ENCODE measurements at places on chromosomes 6 and 20.
A peak's percentile ranks its signal among the peaks of the same experiment; 100 is the strongest.

DNA sequence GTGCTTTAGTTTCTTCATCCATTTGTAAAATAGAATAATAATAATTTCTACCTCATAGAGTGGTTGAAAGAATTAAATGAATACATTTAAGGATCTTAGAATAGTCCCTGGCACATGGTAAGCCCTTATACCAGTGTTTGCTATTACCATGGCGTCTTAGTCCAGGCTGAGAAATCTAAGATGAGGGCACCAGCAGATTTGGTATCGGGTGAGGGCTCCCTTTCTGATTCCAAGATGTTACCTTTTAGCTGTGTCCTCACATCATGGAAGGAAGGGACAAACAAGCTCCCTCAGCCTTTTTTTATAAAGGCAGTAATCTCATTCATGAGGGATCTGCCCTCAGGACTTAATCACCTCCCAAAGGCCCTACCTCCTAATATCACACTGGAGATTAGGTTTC, 123.9 kb upstream of the FOXO3 start:
- no peak for DNase-seq

DNA sequence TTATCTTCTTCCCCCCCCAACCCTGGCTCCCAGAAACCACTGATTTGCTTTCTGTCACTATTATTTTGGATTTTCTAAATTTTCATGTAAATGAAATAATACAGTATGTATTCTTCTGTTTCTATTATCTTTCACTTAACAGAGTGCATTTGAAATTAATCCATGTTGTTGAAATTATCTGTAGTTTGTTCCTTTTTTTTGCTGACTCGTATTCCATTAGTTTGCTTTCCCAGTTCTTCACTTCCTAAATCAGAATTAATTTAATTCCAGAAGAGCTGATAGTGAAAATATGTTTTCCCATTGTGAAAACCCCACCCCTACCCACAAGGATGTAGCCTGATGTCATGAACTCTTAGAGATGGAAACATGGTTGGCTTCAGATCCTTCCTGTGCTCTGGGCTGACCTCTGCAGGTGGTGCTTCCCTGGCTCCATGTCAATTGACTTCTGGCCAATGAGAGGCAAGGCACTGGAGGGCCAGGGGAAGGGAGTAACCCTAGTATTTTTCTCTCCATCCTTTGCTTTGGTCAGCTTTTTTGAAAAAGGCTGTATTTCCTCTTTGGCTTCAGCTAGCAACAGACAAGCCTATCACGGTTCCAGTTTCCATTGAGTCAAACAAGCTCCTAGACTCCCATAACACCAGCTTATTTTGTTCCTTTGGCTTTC, 244.4 kb upstream of the HSF2 start:
- DNase-seq: no peak

- DNase-seq: no peak
Observed at GRCh38 chr6:87837876-87838275, 135.8 kb upstream of the AKIRIN2 start.

DNA sequence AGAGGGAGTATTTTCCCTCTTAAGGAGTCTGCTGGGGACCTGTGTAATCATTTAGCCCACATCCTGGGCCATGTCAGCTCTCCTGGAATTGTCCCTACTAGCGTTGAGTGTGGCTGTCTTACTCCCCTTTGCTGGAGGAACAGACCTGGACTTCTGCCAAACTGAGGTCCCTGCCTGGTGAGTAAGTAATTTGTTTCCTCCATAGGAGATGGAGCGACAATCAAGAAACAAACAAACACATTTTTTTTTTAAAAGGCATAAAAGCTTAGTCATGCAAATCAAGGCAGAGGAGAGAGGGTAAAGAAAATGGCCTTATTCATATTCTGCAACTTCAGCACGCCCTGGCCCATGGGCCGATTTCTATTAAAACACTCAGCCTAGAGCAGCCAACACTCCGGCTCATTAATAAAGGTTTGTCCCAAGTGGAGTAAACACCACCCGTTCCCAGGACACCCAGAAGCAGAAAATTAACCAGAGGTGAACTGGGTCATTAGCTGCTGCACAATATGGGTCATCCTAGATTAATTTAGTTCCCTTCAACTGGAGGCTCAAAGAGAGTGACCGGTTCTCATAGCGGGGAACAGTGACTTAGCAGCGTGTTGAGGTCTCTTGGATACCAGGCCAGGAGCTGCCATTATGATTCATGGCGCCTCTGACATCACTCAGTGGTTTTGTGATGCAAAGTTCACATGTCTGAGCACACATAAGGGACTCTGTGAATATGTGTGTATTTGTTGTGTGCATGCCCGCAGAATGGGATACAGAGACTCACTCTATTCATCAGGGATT, 165.0 kb upstream of the SULF2 start:
- DNase-seq: no peak

GRCh38 chr20:51541189-51542032, 1.1 kb downstream of the NFATC2 start:
- DNase-seq: peak; percentile 71

DNA sequence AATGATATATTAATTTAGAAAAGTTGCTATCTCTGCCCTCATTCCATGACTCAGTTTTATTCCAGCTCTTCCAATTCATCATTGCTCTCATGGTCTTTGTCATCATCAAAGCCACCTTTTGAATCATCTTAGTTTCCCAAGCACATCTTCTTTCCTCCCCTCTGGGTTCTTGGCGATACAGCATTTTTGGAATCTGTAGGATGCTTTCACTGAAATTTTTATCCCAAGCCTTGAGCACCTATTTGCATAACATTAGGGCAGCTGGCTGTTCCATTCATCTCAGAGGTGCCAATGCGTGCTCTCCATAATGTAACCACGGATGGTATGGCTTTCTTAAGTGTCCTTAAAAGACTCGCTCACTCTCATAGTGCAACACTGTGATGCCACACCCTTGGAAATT, 100.4 kb downstream of the SNX5 start:
- no peak for DNase-seq

- no peak for DNase-seq
Observed at GRCh38 chr20:48031122-48031521, 245.8 kb upstream of the SULF2 start.

- DNase-seq: no peak
Observed at GRCh38 chr6:161522276-161522675, 248.4 kb upstream of the AGPAT4 start.

DNA sequence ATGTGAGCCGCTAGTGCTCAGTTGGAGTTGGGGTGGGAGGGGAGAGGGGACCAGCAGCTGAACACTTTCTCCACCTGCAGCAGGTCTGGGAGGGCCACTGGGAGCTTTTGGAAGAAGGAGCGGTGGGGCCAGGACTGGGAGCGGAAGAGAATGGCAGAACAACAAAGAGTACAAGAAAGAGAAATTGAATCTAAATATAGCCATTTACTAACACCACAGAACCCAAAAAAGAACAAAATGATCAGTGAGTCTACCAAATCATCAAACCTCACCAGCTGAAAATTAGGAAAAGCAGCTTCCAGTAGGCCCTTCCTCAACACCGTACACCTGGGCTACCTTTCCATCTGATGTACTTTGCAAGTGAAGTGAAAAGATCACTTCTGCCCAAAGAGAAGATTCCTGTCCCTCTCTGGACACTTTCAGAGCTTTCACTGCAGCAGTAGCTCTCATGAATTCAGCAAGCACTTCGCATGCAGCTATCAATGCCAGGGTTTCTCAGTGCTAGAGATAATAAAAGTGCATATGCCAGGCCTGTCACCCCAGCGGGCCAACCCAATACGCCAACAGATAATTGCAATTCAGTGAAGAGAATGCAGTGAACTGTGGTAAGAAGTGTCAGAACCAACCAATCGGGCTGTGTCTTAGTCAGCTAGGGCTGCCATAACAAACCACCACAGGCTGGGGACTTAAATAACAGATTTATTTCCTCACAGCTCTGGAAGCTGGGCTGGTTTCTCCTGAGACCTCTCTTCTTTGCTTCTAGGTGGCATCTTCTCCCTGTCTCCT, 597 bp downstream of the LY86 start:
- DNase-seq: no peak

- no peak for DNase-seq
Observed at GRCh38 chr6:135022050-135022697, 32.4 kb downstream of the HBS1L start.

DNA sequence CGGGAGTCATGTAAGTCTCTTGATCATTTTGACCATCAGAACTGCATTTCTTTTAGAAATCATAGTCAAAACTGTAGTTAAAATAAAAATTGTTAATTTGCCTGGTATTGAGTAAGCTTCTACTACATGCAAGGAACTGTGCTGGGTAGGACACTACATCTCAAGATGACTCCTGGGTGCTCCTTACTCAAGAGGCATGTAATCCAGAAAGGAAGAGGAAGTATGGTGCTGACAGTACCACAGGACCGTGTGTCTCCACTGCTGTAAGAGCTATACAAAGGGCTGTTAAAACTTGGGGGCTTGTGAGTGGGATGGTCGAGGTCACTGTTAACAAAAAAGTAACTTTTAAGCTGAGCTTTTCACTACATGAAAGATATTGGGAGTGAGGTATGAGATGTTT, 508.3 kb upstream of the SOX4 start:
- no peak for DNase-seq

DNA sequence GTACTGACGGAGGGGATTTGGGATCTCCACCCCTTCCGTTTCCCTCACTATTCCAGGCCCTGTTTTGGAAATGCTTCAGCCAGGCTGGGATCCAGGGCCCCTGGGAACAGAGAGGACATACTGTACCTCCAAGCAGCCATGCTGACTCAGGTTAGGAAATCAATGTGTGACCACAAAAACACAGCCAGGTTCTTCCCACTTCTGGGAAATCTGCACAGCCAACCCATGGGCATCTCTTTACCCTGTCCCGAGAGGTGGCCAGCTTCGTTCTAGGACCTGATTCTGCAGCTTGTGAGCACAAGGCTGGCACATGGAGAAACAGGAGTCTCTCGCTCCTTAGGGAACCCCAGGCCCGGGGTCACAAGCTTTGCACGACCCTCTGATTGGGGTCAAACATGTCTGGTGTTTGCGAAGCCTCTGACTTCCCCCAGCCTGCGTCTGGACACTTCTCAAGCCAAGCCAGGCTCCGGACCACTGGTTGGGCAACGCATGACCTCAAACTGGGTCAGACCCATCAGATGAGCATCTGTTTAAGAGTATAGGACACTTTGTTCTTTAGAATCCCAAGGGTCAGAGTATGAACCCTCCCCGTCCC, 8.3 kb upstream of the TTPAL start:
- DNase-seq: no peak

GRCh38 chr6:105744815-105745214, 341.3 kb upstream of the PRDM1 start:
- no peak for DNase-seq

- DNase-seq: peak; percentile 11
Observed at GRCh38 chr6:125154761-125155135, 1.2 kb downstream of the TPD52L1 start.

DNA sequence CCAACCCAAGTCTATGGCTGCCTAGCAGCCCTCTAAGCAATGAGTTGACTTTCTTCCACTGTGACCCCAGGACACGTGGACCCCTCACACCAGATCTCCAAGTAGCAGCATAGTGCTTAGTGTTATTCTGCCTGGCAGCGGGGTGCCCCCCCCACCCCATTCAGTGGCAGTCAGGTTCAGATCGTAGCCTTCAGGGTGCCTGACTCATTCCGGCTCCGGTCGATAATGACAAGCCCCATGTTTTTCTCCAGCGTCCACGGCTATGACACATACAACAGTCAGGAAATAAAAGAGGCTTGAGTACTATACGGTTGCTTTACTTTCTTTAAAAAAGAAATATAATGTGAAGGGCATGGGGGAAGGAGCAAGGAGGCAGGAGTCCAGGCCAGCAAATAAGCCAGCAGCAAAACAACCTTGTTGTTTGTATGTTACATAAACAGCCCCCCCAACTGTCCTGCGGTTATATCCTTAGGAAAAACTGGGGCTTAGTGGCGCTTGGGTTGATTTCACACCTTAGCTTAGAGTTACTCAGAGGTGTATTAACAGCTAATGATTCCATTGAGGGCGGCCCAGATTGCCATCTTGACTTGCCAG, 23.1 kb downstream of the GNAS start:
- no peak for DNase-seq

- no peak for DNase-seq
Observed at GRCh38 chr6:169451065-169451838, 197.6 kb upstream of the THBS2 start.

GRCh38 chr20:33391722-33392415, 9.4 kb downstream of the CDK5RAP1 start:
- DNase-seq: no peak

DNA sequence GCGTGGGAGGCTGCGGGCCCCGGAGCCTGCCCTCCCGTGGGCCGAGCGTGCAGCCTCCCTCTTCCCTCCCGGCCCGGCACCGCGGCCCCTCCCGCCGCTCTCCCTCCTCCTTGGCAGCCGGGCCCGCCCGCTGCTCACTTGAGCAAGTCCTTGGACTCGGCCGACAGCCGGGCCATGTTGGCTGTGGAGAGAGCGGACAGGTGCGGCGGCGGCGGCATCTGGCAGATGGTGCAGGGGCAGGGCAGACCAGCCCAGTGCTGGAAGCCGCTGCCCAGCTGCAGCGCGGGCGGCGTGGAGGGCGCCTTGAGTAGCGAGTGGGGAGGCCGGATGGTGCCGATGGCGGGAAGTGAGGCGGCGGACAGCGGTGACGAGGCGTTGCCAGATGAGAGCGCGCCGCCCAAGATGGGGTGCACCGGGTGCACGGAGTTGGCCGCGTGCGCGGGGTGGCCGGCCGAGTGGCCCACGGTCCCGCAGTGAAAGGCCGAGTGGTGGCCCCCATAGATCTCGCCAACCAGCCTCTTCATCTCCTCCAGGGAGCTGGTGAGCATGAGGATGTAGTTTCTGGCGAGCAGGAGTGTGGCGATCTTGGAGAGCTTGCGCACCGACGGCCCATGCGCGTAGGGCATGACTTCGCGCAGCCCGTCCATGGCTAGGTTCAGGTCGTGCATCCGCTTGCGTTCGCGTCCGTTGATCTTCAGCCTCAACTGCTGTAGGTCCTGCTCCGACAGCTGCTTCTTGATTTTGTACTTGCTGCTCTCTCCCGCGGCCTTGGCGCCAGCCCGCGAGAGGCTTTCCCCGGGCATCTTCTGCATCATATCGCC, 766 bp downstream of the OLIG3 start:
- DNase-seq: no peak

DNA sequence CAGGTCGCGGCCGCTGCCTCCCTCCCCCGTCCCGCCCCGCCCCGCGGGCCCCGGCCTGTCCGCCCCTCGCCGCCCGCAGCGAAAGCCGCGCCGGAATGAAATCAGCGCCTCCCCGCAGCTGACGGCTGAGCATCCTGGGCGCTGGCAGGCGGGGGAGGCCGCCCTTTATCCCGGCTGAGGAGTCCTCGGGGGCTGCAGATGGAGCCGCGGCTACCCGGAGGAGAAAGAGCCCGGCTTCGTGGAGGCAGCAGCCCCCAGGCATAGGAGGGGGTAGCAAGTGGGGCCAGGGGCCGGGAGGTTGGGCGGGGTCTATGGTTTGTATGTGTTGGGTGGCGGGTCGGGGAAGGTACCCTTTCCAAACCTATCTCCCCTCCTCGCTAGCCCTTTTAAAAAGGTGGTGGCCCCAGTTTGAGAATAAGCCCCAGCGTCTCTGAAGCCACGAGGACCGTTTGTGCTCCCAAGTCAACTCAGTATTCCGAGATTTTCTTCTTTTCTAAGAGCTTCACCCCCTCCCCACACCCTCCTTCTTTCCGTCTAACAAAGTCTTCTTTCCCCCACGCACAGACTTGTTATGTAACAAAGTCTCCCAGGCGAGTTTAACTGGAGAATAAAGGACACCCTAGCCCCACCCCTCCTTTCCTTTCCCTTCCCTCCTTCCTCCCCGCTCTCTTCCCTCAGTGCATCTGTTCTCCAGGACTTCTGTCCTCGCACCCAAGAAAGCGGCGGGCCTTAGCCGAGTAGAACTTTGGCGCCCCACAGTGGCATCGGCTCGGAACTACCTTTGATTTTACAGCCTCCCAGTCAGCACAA, 11.0 kb downstream of the POU3F2 start:
- DNase-seq: peak; percentile 39

GRCh38 chr20:56373942-56374341, 15.2 kb downstream of the FAM210B start:
- no peak for DNase-seq

All from stimulated activated CD4-positive, alpha-beta T cell treated with anti-CD3 and anti-CD28 coated beads, Interleukin-2, amount 100 ng/mL, for 4 hours (primary cell).